ENCODE measurements at places on chromosomes 7 and 10. TPM values are rescaled to one million over a fixed set of nuclear protein-coding genes. Genes with fewer than 3 reads are reported as not detected.

GRCh38 chr10:129258283-129258923 is 208.6 kb upstream of the MGMT start:
- no peak for DNase-seq

DNA sequence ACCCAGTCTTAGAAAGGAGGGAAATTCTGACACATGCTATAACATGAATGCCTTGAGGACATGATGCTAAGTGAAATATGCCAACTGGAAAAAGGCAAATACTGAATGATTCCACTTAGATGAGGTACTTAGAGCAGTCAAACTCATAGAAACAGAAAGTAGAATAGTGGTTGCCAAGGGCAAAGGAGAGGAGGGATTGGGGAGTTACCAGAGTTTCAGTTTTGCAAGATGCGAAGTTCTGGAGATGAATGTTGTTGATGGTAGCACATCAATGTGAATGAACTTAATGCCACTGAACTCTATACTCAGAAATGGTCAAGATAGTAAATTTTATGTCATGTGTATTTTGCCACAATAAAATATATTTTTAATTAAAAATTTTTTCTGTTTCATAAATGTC is 38.9 kb downstream of the DRGX start:
- no peak for DNase-seq

DNA sequence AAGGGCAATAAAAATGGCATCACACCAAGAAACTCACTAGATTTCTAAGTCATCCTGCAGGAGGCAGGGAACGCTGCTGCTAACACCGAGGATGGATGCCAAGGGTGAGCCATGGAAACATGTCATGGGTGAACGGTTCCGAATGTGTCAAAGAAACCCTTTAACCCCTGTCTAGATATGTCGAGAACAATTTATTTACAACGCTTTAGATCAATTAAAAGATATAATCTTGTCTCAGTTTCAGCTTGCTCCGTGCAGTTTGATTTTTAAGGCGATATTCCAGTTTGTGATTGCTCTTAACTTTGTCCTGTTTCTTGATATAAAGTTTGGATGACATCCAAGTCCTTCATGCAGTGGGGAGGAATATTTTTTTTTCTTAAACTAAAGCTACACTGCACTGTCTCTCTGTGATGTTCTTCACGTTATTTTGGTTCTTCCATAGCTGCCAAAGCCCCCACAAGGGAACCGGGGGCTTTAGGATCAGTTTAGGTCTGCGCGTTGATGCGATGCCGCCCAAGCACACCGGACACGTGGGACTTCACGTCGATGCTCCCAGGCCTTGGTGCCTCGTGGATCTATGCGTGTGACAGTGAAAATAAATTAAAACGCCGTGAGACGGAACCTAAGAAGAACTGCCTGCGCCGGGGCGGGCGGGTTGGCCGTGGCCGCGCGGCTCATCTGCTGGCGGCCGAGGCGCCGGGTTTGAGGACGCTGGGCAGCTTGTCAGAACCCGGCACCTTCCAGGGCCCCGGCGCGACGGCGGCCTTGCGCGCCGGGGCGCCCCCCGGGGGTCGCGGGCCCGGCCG is 220.3 kb downstream of the PHTF2 start:
- DNase-seq: peak; percentile 38

GRCh38 chr10:113920875-113921274 is 66.4 kb downstream of the NHLRC2 start:
- DNase-seq: no peak

DNA sequence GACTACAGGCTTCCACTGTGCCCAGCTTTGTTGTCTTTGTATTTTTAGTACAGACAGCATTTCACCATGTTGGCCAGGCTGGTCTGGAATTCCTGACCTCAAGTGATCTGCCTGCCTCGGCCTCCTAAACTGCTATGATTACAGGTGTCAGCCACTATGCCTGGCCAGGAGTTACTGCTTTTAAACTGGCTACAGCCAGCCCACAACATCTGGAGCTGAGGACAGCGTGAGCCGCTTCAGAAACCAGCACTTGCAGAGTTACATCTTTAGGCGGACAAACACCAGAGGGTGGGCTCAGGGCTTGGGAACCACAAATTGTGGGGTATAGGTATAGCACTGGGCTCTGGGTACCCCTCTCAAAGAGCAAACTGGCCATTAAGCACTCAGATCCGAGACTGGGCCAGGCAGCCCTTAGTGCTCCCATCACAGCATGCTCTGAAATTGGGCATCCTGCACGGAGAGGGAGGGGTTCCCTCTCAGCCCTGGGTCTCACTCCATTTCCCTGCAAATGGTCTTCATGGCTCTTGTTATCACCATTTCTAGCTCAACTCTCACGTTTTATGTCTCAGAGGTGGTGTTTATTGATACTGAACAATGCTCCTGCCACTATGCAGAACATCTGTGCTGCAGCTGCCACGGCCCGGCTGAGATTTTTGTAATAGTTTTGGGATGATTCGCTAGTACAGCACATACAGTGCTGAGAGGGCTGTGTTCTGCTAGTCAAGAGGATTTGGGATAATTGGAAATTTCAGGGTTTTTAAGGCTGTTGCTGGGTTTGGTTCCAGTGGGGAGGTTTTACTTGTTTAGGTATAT is 146.4 kb upstream of the LYZL2 start:
- DNase-seq: no peak

The NEUROD6 gene
- total RNA-seq: not detected

The SFXN2 gene
- 20.8 TPM for total RNA-seq

Measured in HT-29 (cell line).